Gastroesophageal sphincter (tissue), 4 donors: ENCODE measurements at places on chromosomes 12 and 14.

DNA sequence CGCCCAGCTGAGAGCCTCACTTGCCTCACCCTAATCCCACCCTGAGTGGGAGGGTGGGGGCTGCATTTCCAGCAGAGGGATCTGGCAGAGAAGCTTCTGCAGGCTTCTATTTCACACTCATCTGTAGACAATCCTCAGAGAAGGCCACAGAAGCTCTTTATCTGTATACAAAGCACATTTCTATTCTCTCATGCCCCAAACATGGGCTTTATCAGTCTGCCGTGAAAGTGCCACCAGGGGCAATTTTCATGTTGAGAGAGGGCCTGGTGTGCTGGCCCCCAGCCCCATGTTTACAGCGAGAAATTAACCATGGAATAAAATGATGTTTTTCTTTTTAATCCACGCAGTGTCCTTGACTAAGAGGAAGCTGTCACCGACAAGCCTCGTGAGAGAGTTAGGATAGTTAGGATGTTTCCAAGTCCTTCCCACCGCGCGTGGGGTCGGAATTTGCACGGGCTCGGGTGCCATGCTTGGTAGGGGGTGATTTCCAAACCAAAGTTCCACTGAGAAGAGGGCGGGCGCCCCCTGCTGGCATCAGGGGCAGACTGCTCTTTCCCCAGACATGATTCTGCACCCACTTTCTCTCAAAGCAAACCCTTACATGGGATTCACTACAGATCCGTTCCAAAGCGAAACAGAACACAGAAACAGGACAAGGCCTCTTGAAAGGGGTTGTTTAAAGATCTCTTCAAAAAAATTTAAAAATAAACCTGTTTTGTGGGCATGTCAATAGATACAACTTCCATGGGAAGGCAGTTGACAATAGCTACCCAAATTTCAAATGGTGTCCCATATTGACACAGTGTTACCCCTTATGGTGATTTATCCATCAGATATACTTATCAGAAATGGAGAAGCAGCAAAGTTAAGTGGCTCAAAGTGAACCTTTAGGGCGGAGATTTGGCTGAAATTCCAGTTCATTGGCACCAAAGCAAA, 19.4 kb downstream of the BDKRB1 start:
- ATAC-seq, result peak; percentile 54

DNA sequence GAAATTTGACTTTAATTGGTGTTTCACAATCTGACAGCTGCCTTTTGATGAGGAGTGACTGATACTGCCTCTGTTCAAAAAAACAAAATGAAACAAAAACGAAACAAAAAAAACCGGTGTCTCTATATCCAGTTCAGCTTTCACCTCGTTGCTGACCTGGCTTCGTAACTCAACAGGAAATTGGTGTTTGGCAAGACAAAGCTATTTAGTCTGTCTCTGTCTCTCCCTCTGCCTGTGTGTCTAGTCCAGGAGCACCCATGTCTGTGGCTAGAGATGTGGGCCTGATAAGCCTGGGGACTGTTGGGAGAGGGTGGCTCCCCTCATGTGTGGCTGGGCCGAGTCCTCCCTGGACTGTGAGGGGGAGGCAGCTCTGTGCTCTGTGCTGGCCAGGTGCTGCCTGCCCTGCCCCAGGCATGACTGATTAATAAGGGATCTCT, 11.3 kb downstream of the CACNA1C start:
- peak; percentile 58 for ATAC-seq

DNA sequence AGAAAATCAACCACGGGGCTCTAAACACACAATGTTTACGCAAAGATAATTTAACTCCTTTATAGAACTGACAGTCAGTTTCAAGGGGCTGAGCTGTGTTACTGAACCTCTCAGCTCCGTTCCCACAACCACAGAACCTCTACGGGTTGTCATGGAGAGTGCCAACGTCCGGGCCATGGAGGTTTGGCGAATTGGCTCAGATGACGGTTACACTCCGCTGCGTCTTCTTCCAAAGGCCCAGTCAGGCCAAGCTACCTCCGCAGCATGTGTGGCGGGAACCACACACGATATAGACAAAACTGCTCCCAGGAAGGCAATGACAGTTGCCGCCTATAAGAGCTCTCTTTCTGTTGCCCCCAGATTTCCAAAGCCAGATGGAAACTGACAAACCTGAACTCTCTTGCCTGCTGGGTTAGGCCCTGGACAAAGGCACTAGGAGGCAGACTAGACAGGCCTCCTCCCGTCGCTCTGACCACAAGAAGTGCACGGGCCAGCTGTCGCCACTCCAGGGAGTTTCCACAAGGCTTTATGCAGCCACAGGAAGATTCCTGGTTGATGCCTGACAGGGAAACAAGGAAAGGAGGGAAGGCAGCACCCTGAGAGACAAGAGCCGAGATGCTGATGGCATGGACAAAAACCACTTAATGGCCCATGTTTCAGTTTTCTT, 30.3 kb downstream of the CCDC88C start:
- ATAC-seq, result no peak

DNA sequence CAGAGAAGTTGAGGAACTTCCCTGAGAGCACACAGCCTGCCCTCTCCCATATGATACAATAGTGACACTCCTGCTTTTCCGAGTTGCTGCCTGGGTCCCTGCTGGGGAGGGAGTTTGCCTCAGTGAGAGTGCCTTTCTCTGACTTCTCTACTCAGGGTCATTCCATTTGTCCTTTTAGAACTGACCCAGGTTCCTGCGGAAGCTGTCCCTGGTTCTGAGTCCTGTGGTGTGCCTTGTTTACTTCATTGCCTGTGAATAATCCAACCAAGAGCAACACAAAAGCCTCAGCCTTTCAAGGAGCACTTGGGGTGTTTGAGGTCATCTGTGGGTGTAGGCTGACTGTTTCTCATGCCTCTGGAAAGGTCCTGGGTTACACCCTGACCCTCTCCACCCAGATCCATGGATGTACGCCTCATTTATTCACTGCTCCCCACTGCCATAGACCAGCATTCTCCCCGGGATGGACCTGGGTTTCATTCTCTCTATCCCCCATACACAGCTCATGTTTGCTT, 13.6 kb downstream of the SERPINA1 start:
- ATAC-seq, result no peak

- no peak for ATAC-seq
Measured at GRCh38 chr12:107759410-107759809, 1.5 kb downstream of the PRDM4 start.
